Suprapubic skin (tissue), 4 donors: ENCODE measurements at places on chromosomes 12 and 14.

DNA sequence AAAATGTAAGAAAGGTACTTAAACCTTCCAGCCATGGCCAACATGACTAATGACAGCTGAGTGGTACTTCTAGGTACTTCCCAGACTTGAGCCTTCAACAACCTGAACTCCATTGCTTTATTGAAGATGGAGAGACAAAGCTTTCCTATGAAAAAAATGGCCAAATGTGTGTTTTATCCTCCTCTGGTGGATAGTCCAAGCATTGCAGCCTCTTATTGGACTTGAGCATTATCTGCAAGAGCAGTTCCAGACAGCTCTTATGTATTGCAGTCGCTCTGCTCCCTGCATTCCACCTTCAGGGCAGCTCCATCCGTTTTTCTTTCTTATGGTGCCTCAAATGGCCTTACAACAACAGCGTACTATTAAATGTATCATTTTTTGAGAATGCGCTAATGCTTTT is 588.2 kb downstream of the NRXN3 start:
- DNase-seq, result no peak
- no peaks in the 10 kb centered on the region for H3K27me3 ChIP-seq
- no peak overlapping the region for H3K27ac ChIP-seq
- H3K4me3 ChIP-seq, result no peak overlapping the region

DNA sequence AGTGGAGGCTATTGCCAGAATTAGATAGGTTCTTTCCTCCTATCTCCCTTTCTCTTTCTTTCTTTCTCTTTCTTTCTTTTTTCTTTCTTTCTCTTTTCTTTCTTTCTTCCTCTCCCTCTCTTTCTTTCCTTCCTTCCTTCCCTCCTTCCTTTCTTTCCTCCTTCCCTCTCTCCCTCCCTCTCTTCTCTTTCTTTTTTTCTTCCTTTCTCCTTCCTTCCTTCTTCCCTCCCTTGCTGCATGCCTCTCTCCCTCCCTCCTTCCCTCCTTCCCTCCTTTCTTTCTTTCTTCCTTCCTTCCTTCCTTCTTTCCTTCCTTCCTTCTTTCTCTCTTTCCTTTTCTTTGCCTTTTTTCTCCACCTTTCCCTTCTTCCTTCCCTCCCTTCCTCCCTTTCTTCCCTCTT is 16.4 kb upstream of the MDGA2 start:
- no peaks in the 10 kb centered on the region for H3K36me3 ChIP-seq
- DNase-seq, result no peak
- H3K4me3 ChIP-seq, result no peak overlapping the region
- no peak overlapping the region for H3K27ac ChIP-seq

GRCh38 chr12:67709367-67709954 is 60.9 kb downstream of the DYRK2 start:
- no peaks in the 10 kb centered on the region for H3K36me3 ChIP-seq
- DNase-seq, result no peak
- no peak overlapping the region for H3K4me3 ChIP-seq
- no peak overlapping the region for H3K27ac ChIP-seq

DNA sequence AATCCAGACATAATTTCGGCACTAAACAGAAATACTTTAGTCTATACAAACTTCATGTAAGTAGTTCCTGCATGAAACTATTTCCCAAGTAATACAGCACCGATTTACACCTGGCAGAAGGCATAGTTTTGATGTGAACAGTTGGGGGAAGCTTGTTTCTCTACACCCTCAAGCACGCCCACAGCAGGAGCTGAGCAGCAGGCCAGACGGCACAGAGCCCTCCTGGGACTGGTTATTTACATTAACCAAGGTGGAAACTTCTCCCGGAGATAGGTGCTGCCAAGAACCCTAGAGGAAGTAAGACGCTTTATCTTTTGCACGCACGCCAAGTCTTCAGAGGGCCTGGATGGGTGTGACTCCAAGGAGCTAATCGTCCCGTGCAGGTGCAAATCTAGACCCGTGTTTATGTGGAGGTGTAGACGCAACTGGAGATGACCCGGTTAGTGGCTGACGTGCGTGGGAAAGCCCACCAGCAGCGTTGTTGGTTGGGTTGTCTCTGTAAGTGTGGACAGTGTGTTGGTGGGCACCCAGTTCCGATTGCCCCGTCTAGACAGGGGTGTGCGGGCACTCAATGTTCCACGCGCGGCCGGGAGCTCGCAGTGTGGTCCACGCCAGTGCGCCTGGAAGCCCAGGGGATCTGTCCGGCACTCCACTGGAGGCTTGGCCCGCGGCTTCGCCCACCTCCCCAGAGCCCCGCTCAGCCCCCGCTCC is 767 bp upstream of the TCP11L2 start:
- peak overlapping the region; percentile 100 for H3K27ac ChIP-seq
- no peaks in the 10 kb centered on the region for H3K27me3 ChIP-seq
- H3K36me3 ChIP-seq, result no peaks in the 10 kb centered on the region
- DNase-seq, result no peak
- peaks cover 68% of the 10 kb centered on the region for H3K4me1 ChIP-seq

DNA sequence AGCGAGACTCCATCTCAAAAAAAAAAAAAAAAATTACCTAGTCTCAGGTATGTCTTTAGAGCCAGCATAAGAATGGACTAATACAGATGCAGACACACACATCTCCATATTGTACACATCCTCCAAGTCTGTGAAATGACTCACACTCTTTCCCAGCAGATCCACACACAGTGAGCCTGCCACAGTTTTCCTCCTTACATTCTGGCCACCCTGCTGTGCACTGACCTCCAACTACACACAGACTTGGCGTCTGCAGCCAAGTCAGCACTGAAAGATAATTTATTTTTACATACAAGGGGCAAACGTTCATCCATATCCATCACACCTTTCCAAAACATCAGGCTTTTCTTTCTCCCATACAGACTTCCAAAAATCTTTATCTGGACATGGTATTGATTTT is 115.9 kb downstream of the SLC25A21 start:
- H3K4me1 ChIP-seq, result no peaks in the 10 kb centered on the region
- H3K36me3 ChIP-seq, result no peaks in the 10 kb centered on the region
- DNase-seq, result no peak

DNA sequence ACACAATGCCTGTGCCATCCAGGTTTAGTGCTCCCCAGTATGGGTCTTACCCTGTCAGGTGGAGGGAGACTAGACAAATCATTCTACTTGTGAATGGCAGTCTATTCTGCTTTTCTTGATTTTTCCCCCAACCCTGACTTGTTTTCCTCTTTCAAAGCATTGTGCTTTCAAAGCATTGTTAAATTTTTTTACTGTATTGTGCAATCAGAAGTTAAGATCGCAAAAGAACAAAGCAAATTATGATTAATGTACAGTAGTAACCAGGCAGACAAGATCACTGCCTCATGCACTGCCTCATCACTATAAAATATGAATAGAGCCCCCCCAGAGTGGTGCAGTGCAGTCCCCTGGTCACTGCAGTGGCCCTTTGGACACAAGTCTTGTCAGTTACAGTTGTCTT is 14.1 kb downstream of the GABARAPL1 start:
- no peaks in the 10 kb centered on the region for H3K27me3 ChIP-seq
- H3K4me3 ChIP-seq, result no peak overlapping the region
- H3K27ac ChIP-seq, result no peak overlapping the region
- H3K4me1 ChIP-seq, result no peaks in the 10 kb centered on the region
- DNase-seq, result no peak
- peaks cover 25% of the 10 kb centered on the region for H3K36me3 ChIP-seq

DNA sequence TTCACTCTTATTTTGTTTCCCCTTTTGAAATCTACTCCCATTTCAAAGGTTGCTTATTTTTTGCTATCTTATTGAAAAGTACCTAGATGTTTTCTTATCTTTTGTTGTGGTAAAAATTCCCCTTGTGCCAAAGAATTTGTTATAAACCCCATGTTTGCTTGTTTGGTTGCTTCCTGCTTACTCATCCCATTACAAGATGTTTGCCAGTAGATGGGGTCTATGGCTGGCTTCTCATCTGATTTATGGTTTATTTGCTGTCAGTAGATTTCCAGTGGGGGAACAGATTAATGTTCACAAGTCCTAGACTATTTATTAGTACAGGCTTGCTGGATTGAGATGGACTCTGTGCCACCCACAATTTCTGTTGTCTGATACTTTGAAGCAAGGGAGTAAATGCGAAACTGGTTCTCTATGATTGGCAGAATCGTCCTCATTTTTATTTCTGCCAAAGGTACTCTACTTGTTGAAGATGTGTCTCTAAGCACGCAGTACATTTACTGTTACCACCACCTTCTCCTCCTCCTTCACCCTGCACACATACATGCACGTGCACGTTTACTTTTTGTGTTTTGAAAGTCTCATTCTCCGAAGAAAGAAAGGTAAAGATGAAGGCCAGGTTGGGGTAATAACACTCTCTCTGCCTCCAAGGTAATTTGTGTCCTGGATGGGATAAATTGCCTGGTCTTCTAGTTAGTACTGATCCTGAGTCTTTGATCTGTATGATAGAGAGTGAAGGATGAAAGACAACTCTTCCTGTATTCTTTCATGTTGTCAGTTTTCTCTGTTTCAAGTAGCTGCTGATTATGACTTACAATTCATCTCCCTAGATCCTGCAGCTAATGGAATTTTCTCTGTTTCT is 117.2 kb upstream of the ATP2B1 start:
- no peaks in the 10 kb centered on the region for H3K27me3 ChIP-seq
- no peak overlapping the region for H3K27ac ChIP-seq
- no peaks in the 10 kb centered on the region for H3K4me1 ChIP-seq
- no peaks in the 10 kb centered on the region for H3K36me3 ChIP-seq
- no peak for DNase-seq

DNA sequence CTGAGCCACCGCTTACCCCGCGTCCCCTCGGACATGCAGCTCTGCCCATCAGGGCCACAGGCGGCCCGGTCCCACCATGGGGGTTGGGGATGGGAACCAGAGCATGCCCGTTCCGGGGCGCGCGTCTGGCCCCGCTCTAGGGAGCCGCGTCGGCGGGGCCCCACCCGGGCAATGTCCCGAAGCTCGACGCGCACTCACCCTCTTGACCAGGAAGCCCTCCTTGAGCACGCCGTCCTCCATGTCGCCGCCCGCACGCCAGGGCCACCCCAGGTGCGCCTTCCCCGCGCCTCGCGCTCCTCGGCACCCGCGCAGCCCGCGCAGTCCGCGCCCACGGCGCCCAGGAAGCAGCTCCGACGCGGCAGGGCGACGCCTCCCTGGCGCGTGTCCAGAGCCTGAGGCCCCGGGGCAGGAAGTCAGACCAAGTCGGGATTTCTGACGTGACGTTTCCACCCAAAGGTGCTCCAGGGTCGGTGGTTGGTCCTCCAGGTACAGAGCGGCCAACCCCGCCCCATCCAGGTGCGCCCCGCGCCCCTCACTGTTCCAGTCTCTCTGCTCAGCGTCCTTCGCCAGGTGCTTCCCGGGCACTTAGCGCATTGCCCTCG is at the start of gene PLEK2:
TSS of gene PLEK2 (minus strand) at position 346 of the 602 bp plus-strand sequence. CDS start at position 240, 106 bp downstream.
- H3K27ac ChIP-seq, result peak within 1 kb of the TSS; percentile 72
- peak within 1 kb of the TSS; percentile 61 for H3K4me3 ChIP-seq
- peaks cover 49% of the 10 kb centered on the region for H3K4me1 ChIP-seq
- DNase-seq, result no peak
- H3K36me3 ChIP-seq, result no peaks in the 10 kb centered on the region

GRCh38 chr12:86729739-86730138 is 473.5 kb upstream of the MGAT4C start:
- H3K27me3 ChIP-seq, result no peaks in the 10 kb centered on the region
- no peaks in the 10 kb centered on the region for H3K36me3 ChIP-seq
- H3K4me1 ChIP-seq, result no peaks in the 10 kb centered on the region
- no peak for DNase-seq

GRCh38 chr12:32595251-32595650 is 83.8 kb upstream of the DNM1L start:
- no peaks in the 10 kb centered on the region for H3K27me3 ChIP-seq
- peaks cover 14% of the 10 kb centered on the region for H3K36me3 ChIP-seq
- no peaks in the 10 kb centered on the region for H3K4me1 ChIP-seq
- H3K4me3 ChIP-seq, result no peak overlapping the region

- peak overlapping the region; percentile 35 for H3K4me3 ChIP-seq
- H3K4me1 ChIP-seq, result peaks cover 15% of the 10 kb centered on the region
These were observed 1.3 kb downstream of the TMEM233 start for GRCh38 chr12:119594772-119595445.

DNA sequence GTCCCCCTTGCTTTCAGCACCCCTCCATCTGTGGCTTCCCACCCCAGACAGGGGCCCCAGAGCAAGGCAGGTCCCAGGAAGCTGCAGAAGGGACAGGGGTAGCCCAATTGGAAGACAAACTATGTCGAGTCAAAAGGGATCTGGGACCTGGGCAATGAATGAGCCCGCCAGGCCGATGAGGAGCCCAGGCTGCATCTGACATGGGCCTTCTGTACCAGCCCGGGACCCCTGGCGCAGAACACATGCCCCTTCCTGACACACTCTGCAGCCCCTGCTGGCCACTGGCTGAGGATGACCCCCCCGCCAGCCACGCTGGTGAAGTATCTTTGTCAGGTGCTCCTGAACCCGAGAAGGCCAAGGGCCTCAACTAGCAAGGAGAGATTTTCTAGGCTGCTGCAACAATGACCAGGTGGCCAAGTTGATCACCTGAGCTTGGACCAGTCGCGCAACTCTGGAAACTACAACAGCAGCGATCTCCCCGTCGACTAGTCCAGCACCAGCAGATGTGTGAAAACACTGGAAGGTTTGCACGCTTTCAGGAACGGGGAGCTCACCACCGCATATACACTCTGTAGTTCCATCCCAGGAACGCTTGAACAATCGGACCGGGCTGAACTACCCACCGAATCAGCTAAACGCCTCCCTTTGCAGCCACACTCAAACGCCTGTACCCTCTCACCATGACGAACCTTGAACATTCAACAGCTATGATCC is 119.0 kb downstream of the NCOR2 start:
- peaks cover 63% of the 10 kb centered on the region for H3K36me3 ChIP-seq
- no peak overlapping the region for H3K27ac ChIP-seq
- peaks cover 18% of the 10 kb centered on the region for H3K4me1 ChIP-seq
- H3K27me3 ChIP-seq, result no peaks in the 10 kb centered on the region
- no peak for DNase-seq
- H3K4me3 ChIP-seq, result no peak overlapping the region

DNA sequence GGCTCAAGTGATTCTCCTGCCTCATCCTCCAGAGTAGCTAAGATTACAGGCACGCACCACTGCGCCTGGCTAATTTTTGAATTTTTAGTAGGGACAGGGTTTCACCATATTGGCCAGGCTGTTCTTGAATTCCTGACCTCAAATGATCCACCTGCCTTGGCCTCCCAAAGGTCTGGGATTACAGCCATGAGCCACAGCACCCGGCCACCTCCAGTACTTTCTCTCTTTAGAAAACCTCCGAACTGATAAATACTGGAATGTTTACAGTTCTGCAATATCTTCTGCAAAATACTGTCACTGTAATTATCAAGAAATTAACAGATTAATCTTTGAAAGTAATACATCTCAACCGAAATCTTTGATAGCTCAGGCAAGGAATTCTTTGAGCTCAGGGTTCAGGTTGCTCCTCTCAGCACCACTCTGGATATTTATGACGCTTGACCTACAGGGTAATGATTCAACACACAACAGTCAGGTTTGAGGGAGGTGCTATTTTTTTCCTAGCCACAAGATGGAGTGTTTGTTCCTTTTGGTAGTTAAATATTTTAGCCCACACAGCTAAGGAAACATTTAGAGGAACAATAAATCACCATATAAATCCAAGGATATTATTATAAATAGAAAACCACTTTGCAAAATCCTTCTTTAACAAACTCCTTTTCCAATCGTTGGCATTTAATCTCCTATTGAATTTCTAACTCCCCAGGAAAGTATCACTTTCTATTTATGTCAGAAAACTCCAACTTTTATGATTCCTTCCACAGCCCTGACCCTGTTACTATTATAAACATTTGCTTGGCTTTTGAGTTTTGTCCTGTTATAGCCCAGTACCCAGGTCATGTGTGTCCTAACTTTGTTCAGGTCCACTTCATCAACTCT is 48.6 kb upstream of the GTF2A1 start:
- H3K4me3 ChIP-seq, result no peak overlapping the region
- DNase-seq, result no peak
- no peaks in the 10 kb centered on the region for H3K27me3 ChIP-seq
- no peak overlapping the region for H3K27ac ChIP-seq
- peaks cover 9% of the 10 kb centered on the region for H3K36me3 ChIP-seq
